ENCODE measurements at places on chromosomes 12 and 14.

DNA sequence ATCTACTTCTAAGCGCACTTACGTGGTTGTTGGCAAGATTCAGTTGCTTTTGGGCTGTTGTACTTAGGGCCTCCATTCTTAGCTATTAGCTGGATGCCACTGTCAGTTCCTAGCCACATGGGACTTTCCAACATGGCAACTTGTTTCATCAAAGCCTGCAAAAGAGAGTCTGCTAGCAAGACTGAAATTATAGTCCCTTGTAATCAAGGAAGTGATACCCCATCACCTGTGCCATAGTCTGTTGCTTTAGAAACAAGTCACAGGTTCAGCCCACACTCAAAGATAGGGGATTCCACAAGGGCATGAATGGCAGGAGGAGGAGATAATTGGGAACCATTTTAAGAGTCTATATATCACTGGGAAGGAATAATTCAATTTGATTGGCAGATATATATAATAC is 27.1 kb upstream of the SLC17A8 start:
- no peak for DNase-seq

DNA sequence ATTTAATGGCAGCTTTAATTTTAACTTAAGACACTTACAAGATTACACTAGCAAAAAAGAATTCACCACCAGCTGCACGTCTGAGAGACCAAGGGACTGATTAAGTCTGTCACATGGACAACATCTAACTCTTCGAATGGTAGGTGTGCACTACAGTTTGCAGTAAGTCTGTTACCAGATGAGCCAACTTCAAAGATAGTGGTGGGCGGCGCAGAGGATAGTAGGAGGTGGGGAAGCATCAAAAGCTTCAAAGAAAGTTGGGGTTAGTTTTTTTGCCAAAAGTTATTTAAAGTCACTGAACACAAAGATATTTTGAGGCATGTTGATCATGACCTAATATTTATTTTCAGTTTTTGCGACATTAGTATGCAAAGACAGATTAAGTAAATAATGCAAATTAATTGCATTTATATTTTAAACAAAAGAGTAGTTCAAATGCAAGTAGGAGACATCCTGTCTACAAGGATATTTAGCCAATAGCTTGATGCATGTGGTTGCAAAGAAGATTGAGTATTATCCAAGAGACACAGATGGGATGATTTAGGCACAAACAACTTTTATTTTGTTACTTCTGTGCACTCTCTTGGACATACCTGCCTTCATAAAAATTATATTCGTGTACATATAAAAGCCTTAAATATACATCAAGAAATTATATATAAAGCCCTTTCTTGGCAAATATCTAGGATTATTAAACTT is 327.7 kb downstream of the BMP4 start:
- no peak for DNase-seq

DNA sequence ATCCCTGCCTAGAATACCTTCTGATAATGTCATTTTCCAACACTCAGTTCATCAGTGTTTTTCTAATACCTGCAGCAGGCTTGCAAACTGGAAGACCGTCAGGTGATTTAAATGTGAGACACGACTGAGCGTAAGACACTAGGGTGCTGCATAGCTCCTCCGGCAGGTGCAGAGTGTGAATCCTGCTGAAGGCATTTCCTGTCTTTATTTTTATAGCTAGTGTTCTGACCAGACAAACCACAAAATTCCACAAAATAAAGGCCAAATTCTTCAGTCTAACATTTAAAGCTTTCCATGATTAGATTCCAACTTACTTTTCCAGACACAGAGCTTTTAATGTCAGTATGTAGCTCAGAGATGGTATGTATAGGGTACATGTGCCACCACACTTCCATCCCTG is 70.7 kb downstream of the BBS10 start:
- DNase-seq: no peak

GRCh38 chr12:22043943-22044342 is 2.1 kb upstream of the CMAS start:
- DNase-seq: no peak

- DNase-seq: no peak
These were observed 222.9 kb downstream of the CPNE8 start for GRCh38 chr12:38682521-38682920.

- no peak for DNase-seq
These were observed 214.6 kb upstream of the TMEM132C start for GRCh38 chr12:128052331-128052730.

GRCh38 chr14:43147485-43147884 is 1359.6 kb downstream of the FSCB start:
- no peak for DNase-seq

DNA sequence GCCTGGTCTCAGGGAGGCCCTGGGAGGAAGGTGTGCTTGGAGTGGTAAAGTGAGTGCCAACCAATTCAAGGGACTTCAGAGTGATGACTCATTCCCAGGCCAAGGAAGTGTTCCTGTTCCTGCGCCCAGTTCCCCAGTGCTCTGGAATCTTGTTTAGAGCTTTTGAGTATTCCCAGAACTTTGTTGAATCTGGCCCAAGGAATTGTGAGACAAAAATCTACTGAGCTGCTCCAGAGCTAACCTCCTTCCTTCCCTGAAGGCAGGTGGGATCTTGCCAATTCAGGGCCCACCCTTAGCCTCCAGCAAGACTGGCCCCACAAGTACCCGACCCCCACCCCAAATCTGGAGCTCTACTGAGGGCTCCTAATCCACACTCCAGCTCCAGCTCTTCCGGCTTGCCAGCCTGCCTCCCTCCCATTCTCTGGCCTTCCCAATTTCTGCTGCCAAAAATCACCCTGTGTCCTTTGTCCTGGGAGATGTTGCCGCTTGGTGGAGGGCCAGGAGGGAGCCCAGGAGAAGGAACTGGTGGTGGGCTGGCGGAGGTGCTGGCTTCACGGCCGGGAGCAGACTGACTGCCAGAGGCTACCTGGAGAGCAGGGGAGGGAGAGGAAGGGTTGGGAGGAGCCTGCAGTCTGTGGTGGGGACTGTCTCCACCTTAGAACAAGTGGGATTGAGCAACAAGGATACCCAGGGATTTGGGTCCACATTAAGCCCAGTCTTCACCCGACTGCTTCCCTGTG is 2.0 kb upstream of the ATN1 start:
- no peak for DNase-seq

Data from stimulated activated CD8-positive, alpha-beta memory T cell treated with anti-CD3 and anti-CD28 coated beads, Interleukin-7, amount 100 ng/mL, for 4 hours (primary cell).